ENCODE measurements at places on chromosomes 6 and 20.

DNA sequence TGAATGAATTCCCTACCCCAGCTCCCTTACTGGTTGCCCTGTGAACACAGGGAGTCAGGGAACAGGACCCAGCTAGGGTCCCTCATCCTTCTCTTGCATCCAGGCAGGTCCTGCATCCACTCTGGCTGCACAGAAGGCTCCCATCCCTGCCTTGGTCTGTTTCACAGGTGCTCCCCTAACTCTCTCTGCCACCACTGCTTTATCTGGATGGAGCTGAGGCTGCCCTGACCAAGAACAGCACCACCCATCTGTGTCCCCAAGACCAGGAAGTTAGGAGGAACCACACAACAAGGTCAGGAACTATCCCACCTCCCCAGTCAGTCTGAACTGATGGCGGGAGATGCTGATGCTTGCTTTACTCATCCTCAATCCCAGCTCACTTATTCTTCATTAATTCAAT lies 16.2 kb upstream of the HLA-G start:
- no peak for DNase-seq

- DNase-seq, result no peak
Observed at GRCh38 chr6:44115866-44116265, 11.4 kb downstream of the MRPL14 start.

GRCh38 chr20:37881601-37882343 lies 21.2 kb upstream of the VSTM2L start:
- DNase-seq, result no peak

DNA sequence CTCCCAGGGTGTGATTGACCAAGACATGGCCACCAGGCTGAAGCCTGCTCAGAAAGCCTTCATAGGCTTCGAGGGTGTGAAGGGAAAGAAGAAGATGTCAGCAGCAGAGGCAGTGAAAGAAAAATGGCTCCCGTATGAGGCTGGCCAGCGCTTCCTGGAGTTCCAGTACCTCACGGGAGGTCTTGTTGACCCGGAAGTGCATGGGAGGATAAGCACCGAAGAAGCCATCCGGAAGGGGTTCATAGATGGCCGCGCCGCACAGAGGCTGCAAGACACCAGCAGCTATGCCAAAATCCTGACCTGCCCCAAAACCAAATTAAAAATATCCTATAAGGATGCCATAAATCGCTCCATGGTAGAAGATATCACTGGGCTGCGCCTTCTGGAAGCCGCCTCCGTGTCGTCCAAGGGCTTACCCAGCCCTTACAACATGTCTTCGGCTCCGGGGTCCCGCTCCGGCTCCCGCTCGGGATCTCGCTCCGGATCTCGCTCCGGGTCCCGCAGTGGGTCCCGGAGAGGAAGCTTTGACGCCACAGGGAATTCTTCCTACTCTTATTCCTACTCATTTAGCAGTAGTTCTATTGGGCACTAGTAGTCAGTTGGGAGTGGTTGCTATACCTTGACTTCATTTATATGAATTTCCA lies 4.6 kb upstream of the SNRNP48 start:
- no peak for DNase-seq

- DNase-seq, result no peak
Observed at GRCh38 chr6:39240155-39240757, 11.0 kb upstream of the KCNK5 start.

GRCh38 chr6:51387907-51388306 lies 569.2 kb downstream of the TFAP2B start:
- no peak for DNase-seq

- no peak for DNase-seq
Observed at GRCh38 chr20:62752671-62753501, 43.4 kb upstream of the MRGBP start.

- DNase-seq, result no peak
Observed at GRCh38 chr6:32187009-32187709, 2.8 kb downstream of the PBX2 start.

DNA sequence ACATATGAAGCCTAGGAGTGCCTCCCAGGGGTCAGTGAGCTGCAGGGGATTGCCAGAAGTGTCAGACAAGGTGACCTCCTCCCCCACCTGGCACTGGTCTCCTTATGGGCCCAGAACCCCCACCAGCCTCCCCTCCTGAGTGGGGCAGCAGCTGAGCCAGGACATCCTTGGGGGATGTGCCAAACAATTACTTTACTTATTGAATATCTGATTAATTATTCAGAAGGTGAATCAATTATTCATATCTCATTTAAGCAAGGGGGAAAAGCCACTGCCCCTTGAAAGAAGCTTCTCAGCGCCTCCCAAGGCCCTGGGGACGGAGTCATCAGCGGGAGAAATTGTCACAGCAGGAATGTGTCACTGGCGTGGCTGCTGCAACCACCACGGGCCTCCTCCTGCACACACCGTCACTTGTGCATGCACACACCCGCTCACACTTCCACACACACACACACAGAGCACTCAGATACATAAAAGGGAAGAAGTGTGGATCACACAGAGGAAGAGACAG lies 123.4 kb upstream of the MAFB start:
- no peak for DNase-seq

GRCh38 chr20:52153896-52154295 lies 37.7 kb downstream of the ZFP64 start:
- no peak for DNase-seq

DNA sequence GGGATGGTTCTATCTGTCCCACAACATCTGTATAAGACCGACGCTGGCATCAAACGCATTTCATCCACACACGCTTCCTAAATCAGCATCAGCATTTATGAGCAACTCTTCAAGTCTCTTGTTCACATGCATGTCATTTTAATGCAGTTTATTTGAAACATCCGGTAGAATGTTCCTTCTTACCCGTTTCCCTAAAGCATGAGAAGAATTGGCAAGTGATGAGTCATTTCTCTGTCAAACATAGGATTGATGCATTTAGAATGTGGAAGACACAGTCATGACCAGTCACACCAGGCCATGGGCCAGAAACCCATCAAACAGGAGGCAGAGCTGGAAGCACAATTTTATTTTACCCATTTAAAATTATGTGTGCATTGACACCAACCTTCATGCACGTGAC lies 122.8 kb downstream of the UST start:
- no peak for DNase-seq

DNA sequence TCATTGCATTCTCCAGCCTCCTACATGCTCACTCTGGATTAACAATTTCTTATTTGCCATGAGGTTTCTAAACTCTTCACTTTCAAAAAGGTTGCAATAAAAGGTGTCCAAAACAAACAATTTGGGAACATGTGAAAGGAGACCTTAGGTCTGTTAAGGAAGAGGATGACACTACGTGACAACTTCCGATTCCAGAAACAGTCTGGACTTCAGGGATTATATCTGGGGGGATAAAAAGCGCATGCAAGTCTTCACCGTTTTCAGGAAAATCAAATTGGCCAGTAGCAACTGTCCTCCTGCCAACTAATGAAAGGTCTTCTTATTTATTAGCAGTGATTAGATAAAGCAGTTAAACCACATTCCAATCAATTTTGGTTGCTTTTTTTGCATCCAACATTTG lies 1.8 kb downstream of the ZDHHC14 start:
- no peak for DNase-seq

- no peak for DNase-seq
Observed at GRCh38 chr6:69907981-69908498, 41.7 kb downstream of the COL19A1 start.

DNA sequence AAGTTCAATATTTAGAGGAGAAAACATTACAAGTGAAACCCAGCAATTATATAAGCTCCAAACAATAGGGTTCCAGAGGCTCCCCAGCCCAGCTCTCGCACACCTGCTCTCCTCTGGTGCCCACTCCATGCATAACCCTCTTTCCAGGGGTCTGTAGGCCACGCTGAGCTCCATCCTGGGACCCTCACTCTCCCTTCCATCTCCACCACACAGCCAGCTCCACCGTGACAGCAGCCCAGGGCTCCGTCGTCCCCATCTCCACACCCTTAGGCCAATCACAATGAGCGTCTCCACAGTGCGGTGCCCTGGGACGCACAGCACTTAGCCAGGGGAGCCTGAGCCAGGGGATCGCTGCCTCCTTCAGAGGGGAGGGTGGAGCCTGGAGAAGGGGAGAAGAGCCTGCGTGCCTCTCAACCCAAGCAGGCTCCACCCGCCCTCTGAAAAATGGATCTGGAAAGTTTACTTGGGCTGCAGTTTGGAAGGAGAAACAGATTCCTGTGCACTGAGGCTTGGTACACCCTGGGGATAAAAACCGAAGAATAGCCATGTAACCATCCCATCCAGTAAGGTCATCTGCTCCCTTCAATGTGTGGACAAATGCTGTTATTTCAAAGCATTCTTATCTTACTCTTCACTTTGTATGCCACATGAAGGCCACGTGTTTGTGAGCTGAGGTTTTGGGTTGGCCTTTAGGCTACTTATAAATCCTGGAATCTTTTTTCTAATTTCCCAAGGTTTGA lies 72.4 kb upstream of the GGTLC1 start:
- no peak for DNase-seq

- DNase-seq, result no peak
Observed at GRCh38 chr6:168711666-168712300, 270.8 kb downstream of the SMOC2 start.

GRCh38 chr6:2237001-2237400 lies 8.4 kb downstream of the GMDS start:
- DNase-seq, result no peak

DNA sequence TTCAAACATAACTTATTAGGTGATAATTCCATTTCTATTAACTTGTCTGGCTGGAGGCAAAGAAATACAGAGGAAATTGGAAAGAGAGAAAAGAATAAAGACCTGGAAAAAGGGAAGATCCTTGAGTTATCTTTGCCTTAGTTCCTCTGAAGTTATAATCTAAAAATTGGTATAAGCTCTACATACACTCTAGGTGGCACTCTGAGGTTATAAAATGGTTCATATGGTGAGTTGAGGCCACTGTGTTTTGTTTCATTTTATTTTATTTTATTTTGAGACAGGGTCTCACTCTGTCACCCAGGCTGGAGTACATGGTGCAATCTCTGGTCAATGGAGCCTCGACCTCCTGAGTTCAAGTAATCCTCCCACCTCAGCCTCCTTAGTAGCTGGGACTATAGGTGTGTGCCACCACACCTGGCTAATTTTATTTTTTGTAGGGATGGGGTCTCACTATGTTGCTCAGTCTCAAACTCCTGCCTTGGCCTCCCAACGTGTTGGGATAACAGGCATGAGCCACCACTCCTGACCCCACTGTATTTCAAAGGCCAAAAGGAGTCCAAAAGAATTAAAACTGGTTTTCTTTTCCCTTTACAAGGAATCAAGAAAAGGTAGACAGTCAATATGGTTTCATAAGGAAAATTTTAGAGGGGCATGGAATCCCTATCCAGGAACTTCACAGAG lies 19.4 kb downstream of the GPX6 start:
- DNase-seq, result no peak

- no peak for DNase-seq
Observed at GRCh38 chr20:38601216-38602184, at the start of gene ARHGAP40. TSS of gene ARHGAP40 (plus strand) at chr20:38601809.

GRCh38 chr20:49698477-49698876 lies 15.2 kb downstream of the B4GALT5 start:
- DNase-seq, result no peak

GRCh38 chr6:167829513-167829912 lies 2.8 kb downstream of the AFDN start:
- no peak for DNase-seq

DNA sequence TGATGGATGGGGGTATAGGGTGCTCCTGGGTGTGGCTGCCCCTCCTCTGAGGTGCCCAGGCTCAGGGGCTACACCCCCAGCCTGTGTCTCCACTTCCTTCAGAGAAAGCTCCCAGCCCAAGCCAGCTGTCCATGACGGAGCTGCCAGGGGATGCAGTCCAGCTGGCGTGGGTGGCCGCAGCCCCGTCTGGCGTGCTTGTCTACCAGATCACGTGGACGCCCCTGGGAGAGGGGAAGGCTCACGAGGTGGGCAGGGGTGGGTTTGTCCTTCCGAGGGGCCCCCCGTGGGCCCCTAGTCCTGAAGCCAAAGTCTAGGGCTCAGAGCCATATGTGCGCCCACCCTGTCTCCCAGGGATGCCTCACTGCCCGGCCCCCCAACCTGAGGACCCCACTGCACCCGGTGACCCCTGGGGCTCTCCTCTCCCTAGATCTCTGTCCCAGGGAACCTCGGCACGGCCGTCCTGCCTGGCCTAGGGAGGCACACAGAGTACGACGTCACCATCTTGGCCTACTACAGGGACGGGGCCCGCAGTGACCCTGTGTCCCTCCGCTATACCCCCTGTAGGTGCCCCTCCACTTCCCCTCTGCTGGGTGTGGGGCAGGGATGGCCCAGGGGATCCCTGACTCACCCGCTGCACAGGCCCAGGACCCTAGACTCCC lies 19.8 kb downstream of the COL20A1 start:
- no peak for DNase-seq

GRCh38 chr6:129393654-129394053 lies 316.3 kb downstream of the ARHGAP18 start:
- no peak for DNase-seq

- no peak for DNase-seq
Observed at GRCh38 chr6:51753635-51754034, 333.8 kb downstream of the PKHD1 start.

DNA sequence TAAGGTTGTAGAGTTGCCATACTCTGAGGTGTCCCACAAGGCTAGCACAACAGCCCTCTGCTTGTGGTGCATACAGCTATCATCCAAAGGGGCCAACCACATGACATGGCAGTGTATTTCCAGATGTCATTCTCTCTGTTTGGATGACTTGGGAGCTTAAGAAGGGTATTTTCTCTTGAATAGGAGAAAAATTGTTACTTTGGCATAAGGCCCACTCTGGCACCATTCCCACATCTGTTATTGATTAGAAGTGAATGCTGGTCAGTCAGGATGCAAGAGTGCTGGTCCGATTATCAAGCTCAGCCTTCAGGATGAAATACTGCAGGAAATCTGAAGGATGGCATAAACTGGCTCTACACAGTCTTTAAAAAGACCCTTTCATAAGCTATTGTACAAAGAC lies 83.6 kb upstream of the C20orf144 start:
- DNase-seq, result no peak

DNA sequence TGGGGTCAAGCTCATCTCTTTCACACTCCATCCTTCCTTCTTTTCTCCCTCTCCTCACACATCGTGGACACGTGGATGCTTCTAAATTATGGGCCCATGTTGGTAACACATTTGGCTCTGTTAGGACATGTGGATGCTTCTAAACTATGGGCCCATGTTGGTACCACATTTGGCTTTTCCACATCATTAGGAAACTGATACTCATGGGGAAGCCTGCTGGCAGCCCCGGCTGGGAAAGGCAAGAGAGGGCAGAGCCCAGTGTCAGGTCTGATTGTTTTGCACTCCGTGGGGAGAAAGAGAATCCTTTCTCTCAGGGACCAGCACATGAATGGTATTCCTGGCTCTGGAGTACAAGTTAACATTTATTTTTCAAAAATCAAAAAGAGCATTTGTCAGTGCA lies 4.0 kb upstream of the CST1 start:
- no peak for DNase-seq

GRCh38 chr20:49872056-49872455 lies 43.3 kb downstream of the SPATA2 start:
- no peak for DNase-seq

All from epithelial cell of proximal tubule (primary cell).